ENCODE measurements at places on chromosomes 5 and 9.

- H3K27ac ChIP-seq, result no peak overlapping the region
- no peaks in the 10 kb centered on the region for H3K4me1 ChIP-seq
- H3K36me3 ChIP-seq, result no peaks in the 10 kb centered on the region
- DNase-seq, result no peak
These were observed 33.0 kb upstream of the WHRN start for GRCh38 chr9:114538241-114538640.

DNA sequence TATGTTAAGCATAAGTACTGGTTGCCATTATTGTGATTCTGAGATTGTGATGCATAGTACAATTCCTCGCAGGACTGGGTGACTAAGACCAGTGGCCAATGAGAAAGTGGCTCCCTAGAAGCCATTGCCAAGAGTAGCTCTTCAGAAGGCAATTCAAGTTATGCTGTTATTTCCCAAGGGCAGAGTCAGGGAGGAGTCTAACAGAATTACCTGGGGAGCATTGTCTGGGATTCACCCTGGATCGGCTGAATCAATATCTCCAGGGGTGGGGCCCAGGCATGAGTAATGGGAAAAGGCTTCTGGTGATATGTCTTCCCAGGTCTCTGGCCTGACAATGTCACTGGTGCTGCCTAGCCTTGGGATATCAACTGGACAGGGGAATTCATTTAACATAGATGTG, 10.9 kb upstream of the ARHGEF28 start:
- no peaks in the 10 kb centered on the region for H3K36me3 ChIP-seq
- no peak for DNase-seq
- no peak overlapping the region for H3K4me3 ChIP-seq
- no peaks in the 10 kb centered on the region for H3K4me1 ChIP-seq
- H3K27me3 ChIP-seq, result peaks cover 6% of the 10 kb centered on the region

DNA sequence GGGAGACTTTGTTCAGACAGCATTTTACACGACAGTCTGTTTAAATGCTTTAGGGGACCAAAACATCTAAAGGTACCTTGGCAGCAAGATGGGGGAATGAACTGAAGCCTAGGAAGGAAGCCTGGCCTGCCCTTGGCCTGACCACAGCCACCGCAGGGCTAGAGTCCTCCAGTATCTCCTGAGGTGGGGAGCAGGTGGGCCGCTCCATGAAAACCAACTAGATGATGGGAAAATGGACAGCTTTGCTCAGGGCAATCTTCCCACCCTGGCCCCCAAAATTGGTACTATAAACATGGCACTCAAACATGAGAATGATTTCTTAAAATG, 153.3 kb downstream of the AUH start:
- H3K27ac ChIP-seq, result peak overlapping the region; percentile 94
- H3K4me1 ChIP-seq, result peaks cover 57% of the 10 kb centered on the region
- DNase-seq, result no peak
- H3K36me3 ChIP-seq, result no peaks in the 10 kb centered on the region
- H3K27me3 ChIP-seq, result peaks cover 12% of the 10 kb centered on the region

GRCh38 chr5:11222169-11222568, 461.1 kb upstream of the DAP start:
- no peaks in the 10 kb centered on the region for H3K4me1 ChIP-seq
- DNase-seq, result no peak
- no peak overlapping the region for H3K4me3 ChIP-seq
- peaks cover 5% of the 10 kb centered on the region for H3K36me3 ChIP-seq
- peaks cover 5% of the 10 kb centered on the region for H3K27me3 ChIP-seq
- H3K27ac ChIP-seq, result no peak overlapping the region

DNA sequence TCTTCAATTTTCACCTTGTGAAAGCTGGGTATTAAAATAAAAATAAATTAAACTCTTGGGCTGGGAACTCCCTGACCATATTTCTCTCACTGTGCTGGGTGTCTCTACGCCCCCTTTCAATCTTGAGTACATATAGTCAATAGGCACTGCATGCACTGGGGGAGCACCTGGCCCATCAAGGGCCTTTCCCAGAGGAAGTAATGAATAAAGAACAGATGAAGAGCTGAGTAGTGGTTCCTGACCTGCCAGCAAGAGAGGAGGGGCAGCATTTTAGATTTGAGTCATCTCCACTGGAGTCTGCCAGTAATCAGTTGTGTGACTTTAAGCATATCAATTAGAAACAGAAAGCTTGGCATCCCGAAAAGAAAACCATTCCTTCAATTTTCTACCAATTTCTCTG, 6.2 kb downstream of the MAPKAP1 start:
- no peak for DNase-seq
- H3K27me3 ChIP-seq, result no peaks in the 10 kb centered on the region

- no peak overlapping the region for H3K27ac ChIP-seq
- no peaks in the 10 kb centered on the region for H3K36me3 ChIP-seq
- H3K4me1 ChIP-seq, result peaks cover 19% of the 10 kb centered on the region
- H3K4me3 ChIP-seq, result peak overlapping the region; percentile 78
These were observed 3.7 kb upstream of the STXBP1 start for GRCh38 chr9:127608104-127608966.

DNA sequence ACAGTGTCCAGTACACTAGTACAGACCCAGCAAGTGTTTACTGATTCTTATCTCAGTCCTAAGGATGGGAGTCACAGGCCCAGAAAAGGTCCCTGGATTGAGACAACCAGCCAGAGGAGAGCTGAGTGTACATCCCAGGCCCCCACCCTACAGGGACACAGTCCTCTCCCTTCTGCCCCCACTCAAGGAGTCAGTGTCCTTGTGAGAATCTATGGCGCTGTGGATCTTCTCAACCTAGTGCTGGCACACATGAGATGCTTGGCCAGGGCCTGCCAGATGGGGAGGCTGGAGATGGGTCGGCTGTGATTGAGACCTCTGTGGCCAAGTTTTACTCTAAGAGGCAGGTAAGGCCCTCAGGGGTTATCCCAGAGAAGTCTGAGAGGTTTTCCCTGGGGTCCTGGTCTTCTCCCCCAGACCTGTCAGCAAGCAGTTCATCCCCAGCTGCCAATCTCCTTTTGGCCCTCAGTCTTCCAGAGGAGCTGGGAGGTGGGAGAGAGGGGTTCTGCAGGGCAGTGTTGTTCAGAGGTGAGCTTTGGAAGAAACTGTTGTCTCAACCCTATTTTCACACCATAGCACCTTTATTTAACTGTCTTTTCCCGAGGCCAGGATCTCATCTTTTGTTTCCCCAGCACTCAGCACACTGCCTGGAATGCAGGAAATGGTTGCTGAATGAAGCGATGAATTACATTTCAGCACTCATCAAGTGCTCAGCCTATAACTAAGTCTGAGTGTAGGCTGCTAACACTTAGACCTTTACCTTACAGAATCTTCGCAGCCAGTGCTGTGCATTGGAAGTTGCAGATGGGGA, 3.2 kb upstream of the NSD1 start:
- H3K27ac ChIP-seq, result no peak overlapping the region
- peaks cover 1% of the 10 kb centered on the region for H3K36me3 ChIP-seq
- H3K4me3 ChIP-seq, result no peak overlapping the region
- DNase-seq, result no peak
- peaks cover 11% of the 10 kb centered on the region for H3K4me1 ChIP-seq

GRCh38 chr5:4627131-4627530, 513.0 kb upstream of the ADAMTS16 start:
- no peak for DNase-seq
- H3K27ac ChIP-seq, result no peak overlapping the region
- peaks cover 4% of the 10 kb centered on the region for H3K27me3 ChIP-seq
- H3K36me3 ChIP-seq, result no peaks in the 10 kb centered on the region

DNA sequence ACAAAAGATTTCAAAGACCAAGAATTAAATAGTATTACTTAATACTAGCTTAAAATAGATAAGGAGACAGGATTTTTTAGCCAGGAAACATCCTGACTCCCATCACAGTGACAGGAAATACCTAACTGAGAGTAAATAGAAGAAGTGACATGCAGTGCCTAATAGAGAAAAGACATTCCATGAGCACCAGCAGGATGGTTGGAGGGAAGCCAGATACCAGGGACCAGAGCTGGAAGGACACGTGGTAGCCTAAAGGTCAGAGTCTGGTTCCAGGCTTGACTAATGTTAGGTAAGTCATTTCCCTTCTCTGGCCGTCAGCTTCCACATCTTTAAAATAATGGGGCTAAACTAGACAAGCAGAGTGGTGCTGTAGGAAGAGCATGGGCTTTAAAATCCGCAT, 41.6 kb downstream of the CDK5RAP2 start:
- no peaks in the 10 kb centered on the region for H3K4me1 ChIP-seq
- H3K27me3 ChIP-seq, result peaks cover 2% of the 10 kb centered on the region
- no peak for DNase-seq
- H3K4me3 ChIP-seq, result no peak overlapping the region

DNA sequence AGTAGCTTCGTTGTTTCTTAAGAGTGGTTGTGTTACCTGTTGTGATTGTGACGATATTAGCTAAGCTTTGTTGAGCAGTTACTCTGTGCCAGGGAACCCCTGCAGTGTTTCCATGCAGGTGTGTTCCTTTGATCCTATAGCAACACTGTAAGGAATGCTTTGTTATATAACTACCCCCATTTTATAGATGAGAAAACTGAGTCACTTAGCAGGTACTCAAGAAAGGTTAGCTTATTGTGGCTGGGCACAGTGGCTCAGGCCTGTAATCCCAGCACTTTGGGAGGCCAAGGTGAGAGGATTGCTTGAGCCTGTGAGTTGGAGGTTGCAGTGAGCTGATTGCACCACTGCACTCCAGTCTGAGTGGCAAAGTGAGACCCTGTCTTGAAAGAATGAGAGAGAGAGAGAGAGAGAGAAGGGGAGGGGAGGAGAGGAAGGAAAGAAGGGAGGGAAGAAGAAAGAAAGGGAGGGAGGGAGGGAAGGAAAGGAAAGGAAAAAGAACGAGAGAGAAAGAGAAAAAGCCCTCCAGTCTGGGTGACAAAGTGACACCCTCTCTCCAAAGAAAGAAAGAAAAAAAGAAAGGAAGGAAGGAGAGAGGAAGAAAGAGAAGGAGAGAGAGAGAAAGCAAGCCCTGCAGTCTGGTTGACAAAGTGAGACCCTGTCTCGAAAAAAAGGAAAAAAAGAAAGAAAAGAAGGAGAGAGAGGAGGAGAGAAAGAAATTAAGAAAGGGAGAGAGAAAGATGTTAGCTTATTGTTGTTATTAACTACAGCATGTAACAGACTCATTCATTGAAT, 85.6 kb upstream of the RARS1 start:
- no peaks in the 10 kb centered on the region for H3K36me3 ChIP-seq
- DNase-seq, result no peak
- H3K4me3 ChIP-seq, result no peak overlapping the region
- no peak overlapping the region for H3K27ac ChIP-seq
- H3K4me1 ChIP-seq, result no peaks in the 10 kb centered on the region
